ENCODE measurements at places on chromosomes 5 and 9.

DNA sequence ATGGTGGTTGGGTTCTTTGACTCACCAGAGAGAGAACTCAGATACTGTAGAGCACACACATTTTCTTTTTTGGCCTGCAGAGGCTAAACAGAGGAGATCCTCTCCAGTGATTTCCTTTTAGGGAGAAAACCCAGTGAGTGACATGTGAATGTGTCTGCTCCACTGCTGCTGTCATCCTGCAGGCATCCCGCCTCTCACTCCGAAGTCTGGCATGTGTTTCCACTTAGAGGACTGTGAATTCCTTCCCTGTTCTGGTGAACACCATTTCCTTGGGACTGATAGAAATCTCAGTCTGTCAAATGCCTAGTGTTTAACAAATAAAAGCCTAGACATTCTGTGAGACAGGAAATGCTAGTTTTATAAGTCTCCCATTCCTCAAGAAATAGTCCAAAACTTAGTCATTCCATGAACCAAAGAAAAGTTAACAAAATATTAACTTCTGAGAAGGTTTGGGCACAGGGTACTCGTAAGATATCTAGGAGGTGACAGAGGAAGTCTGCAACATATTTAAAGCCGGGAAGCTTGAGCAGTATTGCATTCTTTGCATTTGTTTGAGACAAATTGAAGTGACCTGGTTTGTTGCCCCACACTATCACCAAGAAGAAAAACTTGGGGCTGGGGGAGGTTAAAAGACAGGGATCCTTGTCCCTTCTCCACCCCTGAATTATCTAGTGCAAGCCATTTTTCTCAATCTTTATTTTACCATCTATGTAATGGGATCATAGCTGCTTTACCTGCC, 74.9 kb upstream of the NIPAL4 start:
- peak; percentile 94 for DNase-seq

DNA sequence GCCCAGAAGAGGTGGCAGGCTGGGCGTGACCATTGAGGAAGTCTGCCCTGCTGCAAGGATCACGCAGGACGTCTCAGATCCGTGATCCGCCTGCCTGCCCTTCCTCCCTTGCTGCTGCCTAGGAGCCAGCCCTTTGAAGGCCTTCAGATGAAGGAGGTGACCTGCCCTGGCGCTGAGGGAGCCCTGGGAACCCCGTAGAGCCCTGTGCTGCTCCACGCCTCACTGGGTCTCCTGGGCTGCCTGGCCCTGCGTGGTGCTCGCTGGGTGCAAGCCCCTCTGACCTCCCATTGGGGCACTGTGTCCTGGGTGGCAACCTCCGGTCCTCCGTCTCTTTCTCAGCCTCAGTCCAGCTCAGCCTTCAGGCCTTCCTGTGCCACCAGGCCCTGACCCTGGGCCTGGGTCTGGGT, 295.3 kb upstream of the IRX4 start:
- DNase-seq, result no peak

GRCh38 chr9:78609450-78609849, 312.5 kb downstream of the PSAT1 start:
- DNase-seq, result no peak

- DNase-seq, result no peak
Measured at GRCh38 chr5:65050140-65050539, 281.4 kb downstream of the CWC27 start.

DNA sequence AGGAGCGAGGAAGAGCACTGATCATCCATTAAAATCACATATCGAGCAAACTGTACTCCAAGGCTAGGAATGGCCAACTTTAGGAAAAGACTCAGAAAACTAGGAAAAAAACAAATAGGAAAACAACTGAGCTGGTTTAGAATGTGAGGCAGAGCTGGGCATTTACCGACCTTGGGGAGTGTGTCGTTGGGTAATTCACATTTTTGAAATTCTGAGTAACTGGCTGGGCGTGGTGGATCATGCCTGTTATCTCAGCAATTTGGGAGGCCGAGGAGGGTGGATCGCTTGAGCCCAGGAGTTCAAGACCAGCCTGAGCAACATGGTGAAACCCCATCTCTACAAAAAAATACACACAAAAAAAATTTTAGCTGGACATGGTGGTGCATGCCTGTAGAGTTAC, 70.1 kb downstream of the ZFAND5 start:
- peak; percentile 39 for DNase-seq

- DNase-seq, result no peak
Measured at GRCh38 chr5:146796144-146796543, 82.4 kb downstream of the PPP2R2B start.

GRCh38 chr5:137415231-137415681, 83.9 kb downstream of the SPOCK1 start:
- DNase-seq, result peak; percentile 88

DNA sequence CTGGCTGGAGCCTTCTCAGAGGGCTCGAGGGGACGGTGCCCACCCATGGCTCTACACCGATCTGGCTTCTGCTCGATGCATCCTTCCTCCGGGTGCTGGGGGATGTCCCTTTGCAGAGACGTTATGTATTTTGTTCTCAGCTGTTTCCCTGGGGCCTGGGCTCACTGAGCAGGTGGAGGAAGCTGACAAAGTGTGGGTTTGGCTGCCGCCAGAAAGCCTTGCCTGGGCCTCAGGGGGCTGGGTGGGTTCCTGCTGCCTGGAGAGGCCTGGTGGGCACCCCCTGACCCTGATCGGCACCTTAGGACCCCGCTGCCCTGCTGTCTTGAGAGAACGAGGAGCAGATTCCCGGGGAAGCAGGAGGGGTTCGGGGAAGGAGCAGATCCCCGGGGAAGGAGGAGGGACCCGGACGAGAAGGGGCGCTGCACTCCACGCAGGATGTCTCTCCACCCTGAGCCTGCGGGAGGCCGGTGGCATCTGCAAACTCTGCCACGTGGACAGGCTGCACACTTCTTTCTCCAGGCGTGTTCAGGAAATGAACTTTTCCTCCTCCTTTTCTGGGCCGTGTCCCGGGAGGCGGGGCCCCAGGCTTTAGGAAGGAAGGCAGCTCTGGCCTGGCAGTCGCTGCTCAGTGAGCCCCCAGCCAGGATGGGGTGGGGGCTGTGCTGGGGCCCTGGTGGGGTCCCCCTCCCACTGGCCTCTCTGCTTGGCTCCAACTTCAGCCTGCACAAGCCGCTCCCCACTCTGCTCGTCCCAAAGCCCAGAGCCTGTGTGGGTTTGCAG, 148.9 kb downstream of the RXRA start:
- peak; percentile 91 for DNase-seq

DNA sequence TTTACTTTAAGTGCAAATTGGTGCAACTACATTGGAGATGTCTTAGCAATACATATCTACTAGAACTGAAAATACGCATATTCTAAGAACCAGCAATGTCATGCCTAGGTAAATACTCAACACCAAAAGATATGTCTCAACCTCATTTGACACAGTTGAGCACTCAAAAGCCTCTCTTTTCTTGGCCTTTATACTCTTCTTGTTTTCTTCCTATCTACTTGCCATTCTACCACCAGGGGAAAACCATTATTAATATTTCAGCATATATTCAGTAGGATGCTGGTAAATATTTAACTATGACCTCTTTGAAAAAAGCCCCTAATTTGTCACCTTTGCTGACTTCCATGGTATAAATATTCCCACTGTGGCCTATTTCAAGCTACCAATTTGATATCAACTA, 443.8 kb downstream of the LRRC70 start:
- no peak for DNase-seq

GRCh38 chr5:59069438-59070079, 486.7 kb downstream of the RAB3C start:
- DNase-seq, result peak; percentile 95

DNA sequence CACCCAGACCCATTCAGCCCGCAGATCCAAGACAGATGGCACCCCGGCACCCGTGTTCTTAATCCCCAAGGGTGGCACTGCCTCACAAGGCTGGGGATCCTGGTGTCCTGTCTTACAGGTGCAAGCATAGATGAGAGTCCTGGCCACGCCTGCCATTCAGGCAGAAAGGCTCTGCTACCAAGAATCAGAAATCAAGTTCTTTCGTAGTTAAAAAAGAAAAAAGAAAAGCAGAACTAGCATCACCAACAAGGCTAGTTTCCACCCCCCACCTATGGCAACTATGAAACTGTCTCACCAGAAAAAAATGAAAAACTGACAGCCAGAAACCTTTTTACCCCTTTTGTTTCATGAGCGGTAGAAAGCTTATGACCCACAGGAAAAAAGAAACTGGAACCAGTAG, 170.4 kb downstream of the SYK start:
- no peak for DNase-seq

GRCh38 chr5:31937226-31937625, 236.9 kb downstream of the GOLPH3 start:
- DNase-seq, result no peak

GRCh38 chr5:163578652-163579051, 73.2 kb downstream of the MAT2B start:
- no peak for DNase-seq

DNA sequence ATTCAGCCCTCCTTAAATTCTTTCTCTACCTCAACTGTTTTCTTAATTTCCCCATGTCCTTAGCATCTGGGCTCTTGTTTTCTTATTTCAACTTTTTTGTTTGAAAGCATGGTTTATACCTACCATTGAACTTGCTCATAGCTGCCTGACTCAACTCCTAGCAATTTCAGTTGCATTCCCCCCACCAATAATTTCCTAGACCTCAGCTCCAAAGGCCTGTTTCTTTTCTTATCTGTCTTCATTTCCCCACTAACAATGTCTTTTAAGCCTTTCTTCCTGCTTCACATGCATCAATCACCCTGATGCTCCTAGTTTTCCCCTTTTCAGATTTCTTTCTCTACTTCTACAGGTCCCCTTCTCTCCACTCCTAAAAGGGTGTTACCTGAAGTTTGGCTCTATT, 129.7 kb upstream of the PDE4D start:
- DNase-seq, result no peak

- DNase-seq, result peak; percentile 71
Measured at GRCh38 chr5:14880688-14881087, 9.1 kb upstream of the ANKH start.

DNA sequence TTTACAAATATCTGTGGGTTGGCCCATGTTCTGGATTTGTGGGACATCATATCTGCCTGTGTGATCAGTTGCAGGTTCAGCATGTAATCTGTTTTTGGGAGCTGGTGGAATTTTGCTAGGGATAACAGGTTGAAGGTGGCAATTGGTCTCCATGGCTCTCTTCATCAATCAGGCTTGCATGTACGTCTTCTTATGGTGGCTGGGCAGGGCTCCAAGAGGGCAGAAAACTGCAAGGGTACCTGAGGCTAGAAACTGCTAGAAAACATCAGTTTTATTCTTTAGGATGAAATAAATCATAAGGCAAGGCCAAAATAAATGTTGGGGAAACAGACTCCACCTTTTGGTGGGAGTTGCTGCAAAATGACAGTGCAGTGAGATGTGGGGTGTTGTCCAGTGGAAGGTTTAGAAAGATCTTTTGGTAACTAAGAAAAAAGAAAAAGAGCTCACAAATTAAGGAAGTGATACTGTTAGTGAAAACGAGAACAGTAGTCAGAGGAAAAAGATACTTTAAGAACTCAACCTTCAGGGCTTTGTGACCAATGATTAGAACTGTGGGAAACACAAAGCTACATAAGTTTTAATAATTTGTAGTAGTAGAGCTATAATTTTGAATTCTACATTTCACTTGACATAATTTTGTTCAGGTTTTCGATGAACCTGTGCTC, 300.7 kb upstream of the IZUMO3 start:
- no peak for DNase-seq

- DNase-seq, result peak; percentile 55
Measured at GRCh38 chr5:141850244-141850768, 27.9 kb downstream of the PCDH1 start.

DNA sequence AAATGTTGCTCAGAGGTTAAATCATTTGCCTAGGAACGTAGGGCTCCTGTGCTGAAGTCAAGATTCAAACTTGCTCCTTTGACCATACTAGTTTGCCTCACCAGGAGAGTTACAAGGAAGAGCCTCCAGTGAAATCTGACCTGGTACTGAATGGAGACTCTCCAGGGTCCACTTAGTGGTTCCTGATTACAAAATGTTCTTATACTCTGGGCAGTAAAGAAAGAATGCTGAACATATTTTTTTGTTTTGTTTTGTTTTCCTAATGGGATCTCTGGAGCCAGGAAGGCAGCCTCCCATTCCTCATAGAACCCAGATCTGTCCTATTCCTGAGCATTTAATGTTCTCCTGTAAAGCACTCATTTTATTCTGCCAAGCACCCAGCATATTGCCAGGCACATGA, 256.5 kb upstream of the CLINT1 start:
- no peak for DNase-seq

DNA sequence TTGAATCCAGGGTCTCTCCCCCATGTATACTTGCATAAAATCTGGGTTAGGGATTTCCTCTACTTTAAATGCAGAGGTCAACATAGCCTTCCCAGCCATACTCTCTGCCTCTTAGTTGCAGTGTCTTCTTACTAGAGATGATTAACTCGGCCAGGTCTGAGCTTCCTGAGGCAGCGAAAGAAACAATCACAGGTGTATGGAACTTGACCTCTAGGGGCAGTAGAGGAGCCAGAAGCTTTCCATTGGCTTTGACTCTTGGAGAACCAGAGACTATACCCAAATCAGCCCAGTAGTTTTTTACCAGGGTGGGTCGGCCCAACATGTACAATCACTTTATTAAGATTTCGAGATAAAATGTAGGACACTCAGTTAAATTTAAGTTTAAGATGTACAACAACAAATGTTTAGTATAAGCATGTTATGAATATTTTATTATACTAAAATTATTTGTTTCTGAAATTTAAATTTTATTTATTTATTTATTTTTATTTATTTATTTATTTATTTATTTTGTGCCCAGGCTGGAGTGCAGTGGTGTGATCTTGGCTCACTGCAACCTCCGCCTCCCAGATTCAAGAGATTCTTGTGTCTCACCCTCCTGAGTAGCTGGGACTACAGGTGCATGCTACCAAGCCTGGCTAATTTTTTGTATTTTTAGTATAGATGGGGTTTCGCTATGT, 48.0 kb upstream of the DMRT3 start:
- no peak for DNase-seq

DNA sequence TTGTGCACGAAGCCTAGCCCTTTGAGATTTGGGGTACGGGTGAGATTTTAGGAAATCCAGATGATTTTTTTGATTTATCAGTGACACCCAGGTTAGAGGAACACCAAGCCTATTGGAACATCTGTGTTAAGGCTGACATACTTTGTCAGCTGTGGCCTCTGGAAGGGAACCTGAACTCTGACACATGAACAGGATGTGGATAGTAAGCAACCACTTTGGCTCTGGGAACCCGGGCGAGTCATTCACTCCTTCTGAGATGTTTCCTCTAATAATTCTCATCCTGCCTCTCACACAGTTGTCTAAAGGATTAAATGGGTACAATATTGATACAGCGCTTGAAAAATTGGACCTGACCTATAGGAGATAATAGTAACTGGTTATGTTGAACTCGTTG, 67.8 kb downstream of the FGF1 start:
- peak; percentile 50 for DNase-seq

- DNase-seq, result peak; percentile 36
Measured at GRCh38 chr9:122949696-122950095, 8.9 kb downstream of the RABGAP1 start.
